ENCODE measurements at places on chromosomes 3 and 15.
A peak's percentile ranks its signal among the peaks of the same experiment; 100 is the strongest.

- DNase-seq, result no peak
Observed at GRCh38 chr3:119794971-119795612, 13.2 kb downstream of the NR1I2 start.

DNA sequence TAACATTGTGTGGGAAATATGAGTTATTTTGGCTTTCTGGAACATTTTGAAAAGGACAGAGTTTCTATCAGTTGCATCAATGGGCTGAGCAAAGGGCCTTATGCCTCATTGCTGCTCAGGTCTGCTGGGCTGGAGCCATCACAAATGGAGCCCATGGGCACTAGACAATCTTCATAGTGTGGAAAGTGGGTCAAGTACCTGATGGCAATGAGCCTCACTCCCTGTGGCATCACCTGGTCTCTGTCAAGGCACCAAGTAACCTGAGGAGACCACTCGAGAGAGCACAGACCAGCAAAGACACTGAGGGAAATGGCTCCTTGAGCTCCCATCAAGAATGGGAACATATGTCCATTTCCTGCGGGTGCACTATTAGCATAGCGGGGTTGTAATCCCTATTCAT lies 96.7 kb upstream of the PPP2R3A start:
- no peak for DNase-seq

DNA sequence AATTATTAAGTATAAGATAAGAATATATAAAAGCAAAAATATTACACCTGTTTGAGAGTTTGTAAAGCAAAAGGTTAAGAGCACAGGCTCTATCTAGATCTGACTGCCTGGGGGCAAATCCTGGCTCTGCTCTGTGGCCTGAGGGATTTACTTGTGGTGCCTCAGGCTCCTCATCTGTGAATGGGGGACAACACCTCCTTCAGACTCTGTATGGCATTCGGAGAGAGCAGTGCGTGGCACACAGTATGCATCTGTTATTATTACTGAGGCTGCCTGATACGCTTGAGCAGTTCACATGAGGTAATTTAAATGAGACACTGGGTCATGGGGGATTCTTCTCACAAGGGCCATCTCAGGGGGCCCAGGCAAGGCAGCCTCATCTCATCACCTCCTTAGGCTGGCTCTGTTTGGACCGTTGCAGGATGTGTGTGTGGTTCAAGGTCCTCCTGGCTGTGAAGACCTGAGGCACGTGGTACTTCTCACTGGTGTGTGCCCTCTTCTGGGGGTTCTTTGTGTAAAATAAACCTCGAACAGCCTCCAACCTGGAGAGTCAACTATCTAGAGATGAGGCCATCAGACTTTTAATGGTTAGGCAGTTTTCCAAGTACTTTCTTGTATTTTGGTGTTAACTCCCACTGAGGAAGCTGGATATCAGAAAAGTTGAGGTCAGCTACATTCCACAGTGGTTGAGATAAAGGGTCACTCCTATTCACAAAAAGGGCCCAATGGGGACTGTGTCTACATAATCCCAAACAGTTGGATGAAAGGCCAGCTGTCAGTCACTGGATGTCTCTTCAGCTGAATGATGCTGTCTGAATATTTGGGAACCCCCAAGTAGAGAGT lies 9.0 kb downstream of the GNB5 start:
- DNase-seq, result no peak

GRCh38 chr15:58249646-58250312 lies 111.6 kb downstream of the AQP9 start:
- no peak for DNase-seq

- no peak for DNase-seq
Observed at GRCh38 chr3:24390169-24391130, 104.2 kb downstream of the THRB start.

GRCh38 chr3:136658946-136659682 lies 93.1 kb downstream of the STAG1 start:
- peak; percentile 25 for DNase-seq

DNA sequence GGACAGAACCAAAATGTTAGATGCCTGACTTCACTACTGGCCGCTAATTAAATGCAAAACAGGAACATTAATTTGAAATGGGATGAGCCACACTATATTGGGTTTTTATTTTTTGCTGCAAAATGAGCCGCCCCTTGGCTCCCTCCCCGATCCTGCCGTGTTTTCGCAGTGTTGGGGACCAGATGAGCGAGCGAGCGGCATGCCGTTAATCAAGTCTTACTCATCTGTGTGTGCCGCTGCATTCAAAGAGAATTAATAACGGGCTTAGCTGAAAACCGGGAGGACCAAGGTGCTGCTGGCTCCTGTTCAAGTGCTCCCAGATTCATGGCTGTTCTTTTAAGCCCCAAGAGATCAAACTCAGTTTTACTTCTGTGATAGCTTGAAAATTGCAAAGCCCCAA lies 20.0 kb downstream of the TAFA4 start:
- no peak for DNase-seq

DNA sequence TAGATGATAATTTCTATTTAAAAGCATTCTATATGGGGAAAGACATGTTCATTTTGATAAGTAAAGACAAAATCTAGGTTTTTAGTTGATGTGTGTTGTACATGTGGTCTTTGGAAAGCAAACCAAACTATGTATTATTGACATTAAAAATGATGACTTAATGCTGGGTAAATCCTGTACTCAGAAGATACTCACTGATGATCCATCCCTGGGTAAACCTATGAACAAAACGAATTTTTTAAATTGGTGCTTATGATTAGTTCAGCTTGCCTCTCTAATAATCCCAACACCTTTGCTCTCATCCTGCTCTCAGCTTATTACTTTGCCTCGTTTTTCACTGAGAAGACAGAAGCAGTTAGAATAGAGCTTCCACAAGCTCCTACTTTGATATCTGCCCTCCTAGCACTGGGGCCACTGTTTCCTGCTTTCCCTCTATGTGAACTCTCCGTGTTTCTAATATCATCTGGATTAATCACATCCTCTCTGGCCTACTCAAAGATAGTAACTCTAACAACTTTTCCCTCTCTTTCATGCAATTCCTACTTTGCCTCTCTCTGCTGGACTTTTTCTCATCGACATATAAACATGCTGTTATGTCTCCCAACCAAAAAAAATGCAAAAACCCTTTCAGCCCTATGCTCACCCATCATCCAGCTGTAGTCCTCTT lies 29.3 kb downstream of the RARRES1 start:
- DNase-seq, result no peak

DNA sequence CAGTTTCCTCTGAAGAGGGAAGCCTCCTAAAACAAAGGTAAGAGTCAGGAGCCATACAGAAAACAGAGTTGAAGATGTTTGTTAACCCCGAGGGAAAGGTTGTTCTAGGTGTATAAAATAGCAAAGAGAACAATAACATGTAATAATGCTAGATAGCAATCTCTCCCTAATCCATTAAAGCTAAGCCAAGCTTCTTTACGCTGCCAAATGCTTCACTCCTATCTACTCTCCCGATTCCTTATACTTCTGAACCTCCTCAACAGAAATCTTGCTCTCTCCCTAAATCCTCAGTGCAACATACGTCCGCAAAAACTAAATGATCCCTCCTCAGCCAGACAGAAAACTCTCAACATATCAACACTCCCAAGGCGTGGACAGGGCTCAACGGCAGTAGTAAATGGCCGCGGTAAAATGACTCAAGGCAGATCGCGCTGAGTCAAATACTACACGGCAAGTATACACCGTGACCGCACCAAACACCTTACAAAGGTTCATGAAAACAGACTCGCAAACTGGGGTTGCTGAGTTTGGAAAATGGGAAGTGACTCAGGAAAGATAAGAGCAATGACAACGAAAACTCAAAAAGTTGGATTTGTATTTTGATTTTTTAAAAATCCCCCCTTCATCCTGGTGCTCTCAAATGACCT lies 682 bp downstream of the CLDND1 start:
- DNase-seq, result peak; percentile 68

- DNase-seq, result no peak
Observed at GRCh38 chr3:155889952-155890351, 19.5 kb downstream of the GMPS start.

GRCh38 chr3:190697901-190698300 lies 164.6 kb downstream of the GMNC start:
- peak; percentile 44 for DNase-seq

GRCh38 chr3:126394977-126395321 lies 240 bp downstream of the CFAP100 start:
- DNase-seq, result no peak

DNA sequence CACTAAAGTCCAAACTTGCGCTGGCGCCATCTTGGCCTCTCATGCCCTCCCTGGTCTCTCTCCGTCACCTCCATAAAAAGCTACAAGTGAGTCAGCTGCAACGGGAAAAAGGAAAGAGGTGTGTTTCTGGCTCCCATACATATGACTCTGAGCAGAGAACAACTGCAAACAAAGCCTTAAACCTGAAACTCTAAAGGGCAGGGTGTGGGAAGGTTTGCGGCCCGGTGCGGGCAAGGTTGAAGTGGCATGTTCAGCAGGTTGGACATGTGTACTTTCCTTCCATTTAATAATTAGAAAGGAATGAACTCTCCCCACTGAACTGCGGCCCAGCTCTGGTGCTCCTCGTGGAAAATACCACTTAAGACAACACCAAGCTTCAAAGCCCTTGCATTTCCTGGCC lies 59.0 kb upstream of the PPARG start:
- no peak for DNase-seq

- no peak for DNase-seq
Observed at GRCh38 chr3:40737343-40737742, 212.6 kb downstream of the ZNF621 start.

DNA sequence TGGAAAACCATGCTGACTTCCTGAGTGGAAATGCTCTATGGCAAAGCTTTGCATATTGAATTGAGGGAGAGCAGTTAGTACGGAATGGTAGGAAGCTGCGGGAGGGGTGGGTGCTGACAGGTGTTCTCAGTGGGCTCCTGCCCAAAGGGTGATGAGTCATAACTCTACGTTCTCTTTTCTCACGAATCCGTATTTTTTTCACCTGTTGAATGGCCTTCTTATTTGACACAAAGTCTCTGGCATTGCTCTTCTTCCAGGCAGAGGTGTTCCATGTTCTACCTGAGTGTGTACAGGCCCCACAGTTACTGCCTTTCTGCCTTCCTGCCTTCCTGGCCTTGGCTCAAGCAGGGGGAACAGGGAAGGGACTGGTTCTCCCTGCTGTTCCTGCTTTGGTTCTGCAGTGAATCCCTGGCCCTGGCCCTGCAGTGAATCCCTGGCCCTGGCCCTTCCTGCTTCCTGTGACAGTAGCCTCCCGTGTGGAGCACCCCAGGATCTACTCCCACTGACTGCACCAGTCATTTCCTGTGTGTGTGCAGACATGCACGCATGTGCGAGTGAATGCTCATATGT lies 31.9 kb downstream of the TRAK1 start:
- no peak for DNase-seq

DNA sequence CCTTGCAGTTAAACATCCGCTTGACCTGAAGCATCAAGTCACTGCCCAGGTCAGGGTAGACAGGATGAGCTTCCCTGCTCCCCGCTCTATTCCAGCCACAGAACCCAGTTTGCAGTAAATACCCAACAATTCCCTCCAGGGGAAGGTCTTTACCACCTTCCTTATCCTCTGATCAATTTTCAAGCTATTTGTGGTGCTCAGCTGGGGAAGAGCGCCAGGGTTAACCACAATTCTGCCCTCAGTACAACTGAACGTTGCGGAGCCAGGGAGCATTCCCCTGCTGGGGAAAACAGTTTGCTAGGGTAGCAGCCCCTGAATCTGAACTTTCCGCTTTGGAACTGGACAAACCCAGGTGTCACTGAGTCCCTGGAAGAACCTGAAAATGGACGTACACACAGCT lies 28.5 kb downstream of the RBPMS2 start:
- DNase-seq, result no peak

GRCh38 chr15:85800478-85801123 lies 5.9 kb upstream of the KLHL25 start:
- no peak for DNase-seq

DNA sequence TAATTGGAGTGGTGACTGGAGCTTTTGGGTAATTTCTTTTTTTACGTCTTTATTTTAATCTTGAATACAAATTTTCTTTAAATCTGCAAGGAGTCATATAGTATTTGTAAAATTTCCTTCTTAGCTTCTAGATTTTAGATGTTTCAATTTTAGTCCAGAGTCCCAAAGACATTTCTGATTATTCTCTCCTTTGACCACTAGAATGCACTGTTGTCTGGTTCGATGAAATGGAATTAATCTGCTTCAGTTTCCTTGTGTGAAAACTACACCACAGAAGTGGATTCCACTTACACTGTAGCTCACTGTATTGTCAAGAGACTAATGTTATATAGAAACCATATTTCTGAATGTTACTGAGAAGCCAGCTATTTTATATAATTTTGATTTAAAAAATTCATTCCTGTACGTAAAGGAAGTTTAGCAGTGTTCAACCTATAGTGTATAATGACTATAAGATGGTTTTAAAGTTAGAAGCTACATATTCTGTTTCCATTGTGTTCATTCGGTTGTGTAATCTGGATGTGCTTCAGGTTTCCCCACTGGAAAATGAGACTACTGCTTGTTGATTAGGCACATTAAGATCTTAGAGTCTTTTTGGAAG lies 6.1 kb downstream of the GRAMD1C start:
- no peak for DNase-seq

DNA sequence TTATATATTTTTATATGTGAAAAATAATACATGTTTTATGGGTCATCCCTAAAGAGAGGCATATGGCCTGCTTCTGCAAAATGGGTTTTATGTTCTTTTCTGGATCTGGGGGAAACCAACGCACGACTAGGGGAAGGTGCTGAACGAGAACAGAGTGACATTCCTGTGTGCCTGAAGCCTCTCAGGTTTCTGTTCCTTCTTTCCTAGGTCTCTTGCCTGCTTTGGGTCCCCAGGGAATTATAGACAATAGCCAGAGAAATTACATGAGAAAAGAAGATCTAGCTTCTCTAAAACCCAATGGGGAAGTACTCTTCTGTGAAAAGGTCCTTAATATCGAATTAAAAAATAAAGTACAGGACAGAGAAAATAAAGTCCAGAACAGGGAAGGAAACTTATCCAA lies 66.5 kb downstream of the IGSF11 start:
- DNase-seq, result no peak

DNA sequence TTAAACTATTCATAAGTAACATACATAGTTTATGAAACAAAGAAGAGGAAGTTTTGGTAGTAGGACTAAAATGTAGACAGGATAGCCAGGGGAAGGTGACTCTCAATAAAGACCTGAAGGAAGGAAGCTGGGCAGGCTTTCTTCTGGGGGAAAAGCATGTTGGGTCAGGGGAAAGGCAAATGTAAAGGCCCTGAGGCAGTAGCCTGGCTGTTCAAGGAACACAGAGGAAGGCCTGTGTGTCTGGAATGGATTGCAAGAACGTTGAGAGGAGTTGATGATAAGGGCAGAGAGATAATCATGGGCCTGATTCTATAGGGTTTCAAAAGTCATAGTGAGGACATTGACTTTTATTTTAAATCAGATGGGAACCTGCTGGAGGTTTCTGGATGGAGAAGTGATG lies 167.6 kb downstream of the SNRK start:
- DNase-seq, result no peak

DNA sequence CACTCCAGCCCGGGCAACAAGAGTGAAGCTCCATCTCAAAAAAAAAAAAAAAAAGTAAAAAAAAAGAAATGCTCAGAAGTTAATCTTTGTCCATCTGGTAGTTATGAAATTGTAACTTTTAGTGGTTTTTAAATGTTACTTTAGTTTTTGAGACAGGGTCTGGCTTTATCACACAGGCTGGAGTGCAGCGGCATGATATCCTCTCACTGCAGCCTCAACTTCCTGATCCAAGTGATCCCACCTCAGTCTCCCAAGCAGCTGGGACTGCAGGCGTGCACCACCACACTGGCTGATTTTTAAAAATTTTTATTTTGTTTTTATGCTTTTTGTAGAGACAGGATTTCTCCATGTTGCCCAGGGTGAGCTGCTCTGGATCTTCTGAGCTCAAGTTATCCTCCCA lies 1.3 kb downstream of the RNU5B-1 start:
- no peak for DNase-seq

- DNase-seq, result no peak
Observed at GRCh38 chr3:33438284-33438668, 1.9 kb downstream of the UBP1 start.

All from amniotic stem cell (primary cell).